ENCODE measurements at places on chromosomes 5 and 9.

DNA sequence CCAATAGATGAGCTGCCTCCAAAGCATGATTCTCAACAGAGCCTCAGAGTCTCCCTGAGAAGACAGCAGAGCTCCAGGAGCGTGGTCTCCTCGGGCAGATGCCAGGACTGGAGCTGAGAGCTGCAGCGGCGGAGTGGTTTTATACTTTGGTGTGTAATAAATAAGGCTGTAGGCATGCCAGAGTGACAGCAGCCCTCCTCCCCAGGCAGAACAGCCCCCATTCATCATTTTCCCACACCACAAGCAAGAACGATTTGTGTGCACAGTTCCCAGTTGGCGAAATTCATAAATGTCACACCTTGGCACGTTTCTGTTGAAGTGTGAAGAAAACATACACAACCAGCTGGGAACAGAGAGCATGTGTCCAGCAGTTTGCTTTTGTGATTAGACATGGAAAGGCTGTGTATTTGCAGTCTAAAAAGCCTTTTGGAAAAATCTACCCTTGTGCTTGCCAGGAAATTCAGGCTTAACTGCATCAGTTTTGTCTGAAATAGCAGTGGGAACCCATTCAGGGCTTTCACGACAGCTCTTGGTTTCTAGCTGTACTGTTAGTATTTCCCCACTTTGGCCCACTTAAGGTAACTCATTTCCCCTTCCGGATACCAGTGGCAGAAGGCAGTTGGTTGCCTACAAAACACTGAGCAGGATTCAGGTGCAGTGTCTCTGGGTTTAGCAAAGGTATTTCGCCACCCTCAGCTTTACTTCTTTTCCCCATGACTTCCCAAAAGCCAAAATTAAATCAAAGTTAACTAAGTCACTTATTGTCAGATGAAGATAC, at the start of gene C1QTNF3:
C1QTNF3 (minus strand) TSS at position 115 of the 778 bp plus-strand sequence; CDS start at position 27, 88 bp downstream.
- no peak for DNase-seq

DNA sequence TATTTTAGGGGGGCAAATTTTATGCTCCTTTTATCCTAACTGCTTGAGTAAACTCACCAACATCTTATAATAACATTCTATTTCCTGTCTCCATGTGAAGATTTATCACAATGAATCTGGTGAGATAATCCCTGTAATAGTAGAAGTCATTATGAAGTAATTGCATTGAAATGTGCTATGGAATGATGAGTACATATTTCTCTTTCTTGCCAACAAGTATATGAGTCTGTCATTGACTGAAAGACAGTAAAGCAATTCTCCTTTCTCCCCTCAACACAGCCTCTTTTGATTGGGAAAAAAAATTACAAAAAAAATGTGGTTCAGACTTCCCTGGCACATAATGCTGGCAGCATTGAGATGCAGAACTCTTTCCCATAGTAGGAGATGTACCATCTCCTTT, 459.2 kb upstream of the RGMB start:
- DNase-seq: no peak

GRCh38 chr5:18959535-18959934, 1028.5 kb downstream of the CDH18 start:
- no peak for DNase-seq

DNA sequence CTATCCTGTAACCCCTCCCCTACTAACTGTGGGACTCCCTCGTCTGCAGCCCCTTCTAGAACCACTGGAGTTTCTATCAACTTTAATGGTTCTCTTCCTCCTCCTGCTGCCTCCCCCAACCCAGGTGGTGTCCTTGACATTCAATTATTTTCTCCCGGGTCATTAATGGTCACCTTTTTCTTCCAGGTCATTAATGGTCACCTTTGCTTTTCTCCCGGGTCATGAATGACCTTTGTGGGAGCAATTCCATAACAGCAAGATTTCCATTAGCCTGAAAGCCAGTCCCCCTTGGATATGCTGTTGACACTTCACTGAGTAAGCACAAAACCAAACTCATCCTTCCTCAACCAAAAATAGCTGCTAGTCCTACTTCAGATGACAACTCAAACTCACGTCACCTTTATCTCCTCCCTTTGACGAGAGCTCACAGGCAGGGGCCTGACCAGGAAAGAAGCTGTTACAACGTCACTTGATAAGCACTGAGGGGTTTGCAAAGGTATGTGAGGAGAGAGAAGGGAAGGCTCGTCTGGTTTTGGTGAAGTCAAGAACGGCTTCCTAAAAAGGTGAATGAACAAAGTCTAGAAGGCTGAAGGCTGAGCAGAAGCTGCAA, 10.9 kb downstream of the CCDC127 start:
- no peak for DNase-seq

DNA sequence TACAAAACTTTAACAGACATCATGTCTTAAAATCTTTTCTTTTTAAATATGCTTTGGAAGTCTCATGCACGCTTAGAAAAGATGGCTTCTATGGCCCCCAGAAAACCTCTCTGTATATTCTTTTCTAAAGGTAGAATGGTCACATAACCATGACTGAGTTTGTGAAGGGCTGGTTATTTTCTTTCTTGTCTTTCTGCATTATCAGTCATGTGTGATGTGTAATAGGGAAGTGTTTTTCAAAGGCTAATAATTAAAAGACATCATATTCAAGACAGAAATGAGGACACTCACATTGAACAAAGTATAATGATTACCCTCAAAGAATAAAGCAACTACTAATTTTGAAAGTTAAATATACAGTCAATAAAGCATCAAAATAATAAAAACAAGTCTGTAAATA, 253.4 kb downstream of the TRPM3 start:
- DNase-seq: no peak

GRCh38 chr9:25861421-25861820, 183.2 kb upstream of the TUSC1 start:
- DNase-seq: no peak

- DNase-seq: no peak
Measured at GRCh38 chr5:164470312-164470711, 964.9 kb downstream of the MAT2B start.

GRCh38 chr5:137833463-137833862, 34.2 kb upstream of the MYOT start:
- no peak for DNase-seq

- no peak for DNase-seq
Measured at GRCh38 chr9:127537014-127537413, 75.1 kb upstream of the STXBP1 start.

GRCh38 chr9:2087500-2088313, 72.6 kb downstream of the SMARCA2 start:
- peak; percentile 67 for DNase-seq

GRCh38 chr5:39466846-39467245, 42.1 kb upstream of the DAB2 start:
- no peak for DNase-seq

GRCh38 chr9:70411121-70411929, 3.1 kb downstream of the KLF9 start:
- no peak for DNase-seq

DNA sequence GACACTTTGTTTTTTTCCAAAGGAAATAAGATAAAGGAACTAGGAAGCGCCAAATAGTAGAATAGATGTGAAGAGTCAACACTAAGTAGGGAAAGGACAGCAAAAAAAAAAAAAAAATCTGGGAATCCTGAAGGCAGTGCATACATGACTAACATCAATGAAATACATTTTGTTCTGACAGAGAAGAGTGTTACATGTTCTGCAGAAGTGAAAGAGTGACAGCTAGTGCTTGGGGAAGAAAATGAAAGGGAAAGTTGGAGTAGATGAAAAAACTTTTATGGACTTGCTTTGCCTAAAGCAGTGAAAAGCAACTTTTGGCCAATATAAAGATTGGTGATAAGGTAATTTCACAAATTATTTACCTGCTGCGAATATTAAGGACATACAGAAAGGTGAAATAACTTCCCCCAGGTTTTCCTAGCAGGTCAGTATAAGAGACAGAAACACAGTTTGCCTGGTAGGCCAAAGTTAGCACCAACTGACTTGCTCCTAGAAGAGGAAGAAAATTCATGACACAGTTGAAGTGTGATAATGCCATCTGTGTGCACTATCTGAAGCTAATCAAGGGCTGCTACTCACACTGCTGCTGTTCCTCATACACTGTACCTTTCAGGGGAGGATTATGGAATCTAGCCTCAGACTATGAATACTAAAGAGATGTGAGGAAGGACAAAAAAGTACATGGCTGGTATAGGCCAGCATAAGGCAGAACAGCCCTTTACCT, 38.6 kb downstream of the RANBP6 start:
- no peak for DNase-seq

DNA sequence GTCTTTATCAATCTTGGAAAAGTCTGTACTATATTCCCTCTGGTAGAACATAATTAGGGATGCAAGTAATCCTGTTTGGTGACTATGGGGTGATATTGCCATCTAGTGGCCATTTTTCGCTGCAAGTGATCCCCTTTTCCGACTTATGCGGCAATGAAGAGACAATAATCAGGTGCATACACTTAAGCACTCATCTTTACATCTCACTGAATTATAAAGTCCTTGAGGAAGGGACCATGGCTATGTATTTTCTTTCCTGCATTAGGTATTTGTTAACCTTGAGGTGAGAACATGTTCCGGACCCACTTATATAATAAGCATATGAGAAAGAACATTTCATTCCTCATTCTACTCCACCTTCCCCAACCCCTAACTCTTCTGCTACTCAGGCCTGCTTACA, 19.6 kb upstream of the LIX1 start:
- DNase-seq: peak; percentile 56

DNA sequence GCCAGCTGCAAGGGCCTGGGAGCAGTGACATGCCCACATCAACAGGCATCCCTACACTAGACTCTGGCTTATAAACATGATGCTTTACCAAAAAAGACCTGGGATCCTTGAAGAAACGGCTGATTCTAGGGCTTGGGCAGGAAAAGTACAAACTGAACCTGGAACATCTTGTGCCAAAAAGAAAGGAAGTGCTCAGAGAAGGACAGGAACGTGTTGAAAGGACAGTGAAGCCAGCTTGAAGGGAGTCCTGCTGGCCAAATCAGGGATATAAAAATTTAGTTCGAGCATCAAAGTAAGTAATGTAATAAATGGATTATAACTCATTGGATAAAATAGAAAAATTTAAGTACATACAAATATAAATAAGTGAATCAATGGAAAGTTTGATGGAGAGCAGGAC, 58.1 kb downstream of the ALDH7A1 start:
- DNase-seq: no peak

- DNase-seq: no peak
Measured at GRCh38 chr5:180103487-180104167, 32.1 kb upstream of the RNF130 start.

DNA sequence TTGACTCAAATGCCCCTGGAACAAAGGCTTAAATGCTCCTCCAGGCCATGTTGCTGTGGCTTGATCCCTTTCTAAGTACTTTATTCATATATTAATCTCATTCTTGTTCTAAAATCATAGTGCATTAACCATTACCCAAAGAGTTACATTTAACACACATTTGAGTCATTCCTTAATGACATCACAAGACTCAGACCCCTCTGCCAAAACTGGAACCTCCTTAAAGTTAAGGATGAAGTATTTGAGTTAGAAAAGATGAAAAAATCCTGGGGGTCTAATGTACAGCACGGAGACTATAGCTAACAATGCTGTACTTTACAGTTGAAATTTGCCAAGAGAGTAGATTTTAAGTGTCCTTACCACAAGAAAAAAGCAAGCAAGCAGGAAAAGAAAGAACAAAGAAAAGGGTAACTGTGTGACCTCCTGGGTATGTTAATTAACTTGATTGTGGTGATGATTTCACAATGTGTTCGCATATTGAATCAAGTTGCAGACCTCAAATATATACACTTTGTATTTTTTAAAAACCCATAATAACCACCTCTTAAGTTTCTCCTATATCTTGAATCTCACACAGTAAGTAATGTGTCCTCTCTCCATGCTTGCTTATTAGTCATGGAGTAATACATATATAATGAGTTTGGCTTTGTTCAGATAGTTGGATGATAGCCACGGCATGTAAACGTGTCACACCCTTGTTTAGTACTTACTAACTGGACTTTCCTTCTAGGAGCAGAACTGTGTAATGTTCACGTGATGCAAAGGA, 376.9 kb downstream of the SEMA5A start:
- no peak for DNase-seq

- DNase-seq: no peak
Measured at GRCh38 chr5:108827131-108827530, 79.4 kb downstream of the FER start.

- DNase-seq: no peak
Measured at GRCh38 chr5:56294354-56294753, 61.2 kb upstream of the ANKRD55 start.

GRCh38 chr5:26645659-26646058, 392.7 kb downstream of the CDH9 start:
- DNase-seq: no peak

- no peak for DNase-seq
Measured at GRCh38 chr9:116717150-116717549, 30.0 kb downstream of the TRIM32 start.

- DNase-seq: peak; percentile 88
Measured at GRCh38 chr9:123349691-123350480, 6.1 kb upstream of the CRB2 start.

DNA sequence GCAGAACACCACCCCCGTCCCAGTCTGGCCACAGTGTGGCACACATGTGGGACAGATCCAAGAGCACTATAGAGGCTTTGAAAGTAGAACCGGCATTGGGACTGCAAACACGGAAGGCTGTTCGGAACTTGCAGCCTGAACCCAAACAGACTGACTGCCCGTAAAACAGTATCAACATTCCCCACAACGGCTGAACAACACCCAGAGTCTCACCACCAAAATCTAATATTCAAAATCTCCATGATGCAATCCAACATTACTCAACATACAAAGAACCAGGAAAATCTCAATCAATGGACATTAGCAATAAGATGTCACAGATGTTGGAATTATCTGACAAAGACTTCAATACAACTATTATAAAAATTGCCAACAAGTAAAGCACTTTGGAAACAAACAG, 82.3 kb downstream of the ROR2 start:
- DNase-seq: no peak

DNA sequence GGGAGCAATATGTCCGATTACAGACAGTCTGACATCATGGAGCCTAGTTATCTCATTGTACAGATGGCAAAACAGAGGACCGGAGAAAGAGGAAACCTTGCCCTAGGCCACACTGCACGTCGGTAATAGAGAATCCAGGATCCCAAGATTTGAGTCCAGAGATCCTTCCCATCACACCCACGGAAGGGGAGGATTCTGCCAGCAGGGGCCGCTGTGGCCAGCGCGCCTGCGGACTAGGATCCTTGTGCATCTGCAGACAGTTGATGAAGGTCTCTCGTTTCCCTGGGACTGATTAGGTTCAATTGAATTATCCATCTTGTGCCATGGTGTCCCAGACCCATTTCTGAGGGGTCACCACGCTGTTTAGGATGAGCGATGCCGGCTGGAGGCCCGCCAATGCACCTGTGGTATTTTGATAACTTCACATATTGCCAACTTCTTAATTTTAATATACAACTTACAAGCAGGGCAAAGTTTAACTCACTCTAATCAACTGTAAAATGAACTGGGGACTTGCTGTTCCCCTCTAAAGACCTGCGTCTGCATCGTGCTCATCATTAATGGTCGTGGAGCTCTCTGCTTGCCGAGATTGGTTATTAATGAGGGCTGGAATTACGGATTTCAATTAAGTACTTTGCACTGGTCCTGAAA, 592.7 kb upstream of the BRINP1 start:
- peak; percentile 72 for DNase-seq

GRCh38 chr5:17216974-17217492, 398 bp upstream of the BASP1 start:
- no peak for DNase-seq

All from iPS-NIHi11 (cell line).